ENCODE measurements at places on chromosomes 12 and 14.

GRCh38 chr12:98870504-98870903 is 225.4 kb downstream of the APAF1 start:
- no peak for DNase-seq

DNA sequence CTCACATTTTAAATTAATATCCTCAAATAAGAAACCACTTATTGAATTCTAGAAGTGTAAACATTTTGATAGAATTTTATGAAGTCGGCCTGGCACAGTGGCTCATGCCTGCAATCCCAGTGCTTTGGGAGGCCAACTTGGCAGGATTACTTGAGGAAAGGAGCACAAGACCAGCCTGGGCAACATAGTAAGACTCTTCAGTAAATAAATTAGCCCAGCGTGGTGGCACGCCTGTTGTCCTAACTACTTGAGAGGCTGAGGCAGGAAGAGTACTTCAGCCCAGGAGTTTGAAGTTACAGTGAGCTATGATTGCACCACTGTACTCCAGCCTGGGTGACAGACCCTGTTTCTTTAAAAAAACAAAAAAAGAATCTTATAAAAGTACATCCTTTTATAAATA is 8.9 kb upstream of the ZNF410 start:
- no peak for DNase-seq

DNA sequence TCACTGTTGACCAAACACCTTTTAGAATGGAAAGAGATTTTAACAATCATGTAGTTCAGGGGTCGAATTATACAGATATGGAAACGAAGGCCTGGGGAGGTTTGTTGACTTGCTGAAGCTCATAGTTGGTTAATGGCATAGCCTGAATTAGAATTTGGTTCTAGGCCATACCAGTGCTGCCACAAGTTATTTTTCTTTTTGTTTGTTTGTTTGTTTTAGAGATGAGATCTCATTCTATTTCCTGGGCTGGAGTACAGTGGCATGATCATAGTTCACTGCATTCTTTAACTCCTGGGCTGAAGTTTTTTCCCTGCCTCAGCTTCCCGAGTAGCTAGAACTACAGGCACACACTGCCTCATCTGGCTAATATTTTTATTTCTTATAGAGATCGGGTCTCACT is 25.4 kb upstream of the ALG10B start:
- no peak for DNase-seq

- DNase-seq: no peak
These were observed 33.4 kb upstream of the DCN start for GRCh38 chr12:91215940-91216454.

- no peak for DNase-seq
These were observed 2.8 kb downstream of the RAPGEF3 start for GRCh38 chr12:47755655-47756562.

DNA sequence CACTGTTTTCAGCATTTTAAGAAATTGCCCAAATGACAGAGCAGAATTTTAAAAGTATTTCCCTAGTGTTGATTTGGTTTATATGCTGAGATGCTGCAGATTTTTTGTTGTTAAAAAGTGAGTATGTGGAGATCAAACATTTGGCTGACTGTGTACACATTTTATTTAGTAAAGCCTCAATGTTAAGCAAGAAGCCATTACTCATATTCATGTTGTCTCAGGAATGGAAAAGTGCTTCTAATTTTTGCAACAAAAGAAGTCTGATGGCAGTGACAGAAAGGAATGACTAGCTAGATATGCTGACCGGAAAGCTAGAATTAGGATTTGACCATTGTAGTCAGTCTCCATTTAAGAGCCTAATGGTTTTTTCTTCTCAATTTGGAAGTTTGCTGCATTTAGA is 22.5 kb downstream of the SLC38A6 start:
- DNase-seq: no peak

GRCh38 chr12:49552014-49552413 is 13.2 kb downstream of the KCNH3 start:
- DNase-seq: no peak

GRCh38 chr14:61512026-61512834 is 183.1 kb upstream of the HIF1A start:
- DNase-seq: no peak

DNA sequence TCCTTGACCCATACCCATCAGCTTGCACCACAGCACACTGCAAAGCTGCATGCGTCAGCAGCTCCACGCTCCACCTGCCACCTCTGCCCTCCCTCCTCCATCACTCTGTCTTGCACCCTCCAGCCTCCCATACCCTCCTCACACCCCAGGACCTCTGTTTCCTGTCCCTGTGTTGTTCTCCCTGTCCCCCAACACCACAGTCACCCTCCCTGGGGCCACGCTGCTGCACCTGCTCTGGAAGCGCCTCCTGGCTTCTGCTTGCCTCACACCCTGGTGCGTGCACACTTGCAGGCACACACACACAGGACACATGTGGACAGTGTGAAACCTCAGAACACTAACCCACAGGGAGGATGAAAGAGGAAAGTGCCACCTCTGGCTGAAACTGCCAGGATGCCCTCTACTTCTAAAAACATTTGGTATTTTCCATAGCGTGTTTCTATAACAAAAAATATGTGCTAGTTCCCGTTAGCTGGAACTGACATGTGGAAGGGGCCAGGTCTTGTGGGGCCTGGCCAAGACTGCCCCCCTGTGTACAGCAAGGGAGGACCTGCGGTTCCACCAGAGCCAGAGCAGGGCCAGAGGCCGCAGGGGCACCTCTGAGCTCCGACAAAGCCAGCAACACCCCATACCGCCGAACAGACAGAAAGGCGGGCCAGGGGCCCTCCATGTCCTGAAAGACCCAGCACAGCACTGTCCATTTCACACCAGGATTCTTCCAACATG is 10.0 kb downstream of the BRF1 start:
- no peak for DNase-seq

DNA sequence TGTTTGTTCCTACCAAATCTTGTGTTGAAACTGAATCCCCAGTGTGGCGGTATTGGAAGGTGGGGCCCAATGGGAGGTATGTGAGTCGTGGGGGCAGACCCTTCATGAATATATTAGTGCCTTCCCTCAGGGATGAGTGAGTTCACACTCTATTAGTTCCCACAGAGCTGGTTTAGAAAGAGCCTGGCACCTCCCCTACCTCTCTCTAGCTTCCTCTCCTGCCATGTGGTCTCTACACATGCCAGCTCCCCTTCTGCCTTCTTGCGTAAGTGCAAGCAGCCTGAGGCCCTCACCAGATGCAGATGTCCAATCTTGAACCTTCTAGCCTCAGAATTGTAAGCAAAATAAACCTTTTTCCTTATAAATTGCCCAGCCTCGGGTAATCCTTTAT is 105.8 kb downstream of the SPTSSA start:
- no peak for DNase-seq

- no peak for DNase-seq
These were observed 81.6 kb downstream of the PTGER2 start for GRCh38 chr14:52395728-52396127.

GRCh38 chr12:26690601-26691000 is 142.4 kb downstream of the ITPR2 start:
- DNase-seq: no peak

DNA sequence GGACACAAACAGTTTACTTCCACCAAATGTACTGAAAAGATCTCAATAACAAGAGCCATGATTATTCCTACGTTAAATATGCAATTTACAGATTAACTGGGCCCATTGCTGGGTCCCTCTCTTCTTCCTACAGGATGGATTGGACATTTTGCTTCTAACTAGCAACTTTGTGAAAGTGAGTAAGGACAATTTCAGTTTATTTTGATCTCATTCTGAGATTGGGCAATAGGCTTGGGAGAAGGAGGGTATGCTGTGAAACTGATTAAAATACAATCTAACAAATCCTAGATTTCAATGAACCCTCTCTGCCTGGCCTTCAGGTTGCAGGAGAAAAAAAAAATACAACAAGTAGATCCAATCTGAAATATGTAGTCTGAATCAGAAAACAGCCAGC is 121.5 kb downstream of the PRKD1 start:
- no peak for DNase-seq

DNA sequence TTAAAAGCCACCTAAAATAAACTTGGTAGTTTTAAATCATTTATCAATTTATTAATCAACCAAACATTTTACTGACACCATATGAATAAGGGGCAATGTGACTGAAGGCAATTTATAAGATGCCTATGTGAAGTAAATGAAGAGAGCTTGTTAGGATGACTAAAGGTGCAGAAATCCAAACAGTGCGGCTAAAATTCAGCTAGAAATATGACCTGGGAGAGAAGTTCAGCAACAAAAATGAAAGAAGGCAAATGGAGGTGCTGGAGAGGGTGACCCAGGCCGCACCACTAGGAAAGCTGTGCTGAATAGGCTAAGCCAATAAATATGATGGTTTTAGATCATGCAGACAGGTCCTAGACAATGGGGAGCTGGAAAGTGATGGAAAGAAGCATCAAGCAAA is 403.7 kb downstream of the BTG1 start:
- DNase-seq: no peak

DNA sequence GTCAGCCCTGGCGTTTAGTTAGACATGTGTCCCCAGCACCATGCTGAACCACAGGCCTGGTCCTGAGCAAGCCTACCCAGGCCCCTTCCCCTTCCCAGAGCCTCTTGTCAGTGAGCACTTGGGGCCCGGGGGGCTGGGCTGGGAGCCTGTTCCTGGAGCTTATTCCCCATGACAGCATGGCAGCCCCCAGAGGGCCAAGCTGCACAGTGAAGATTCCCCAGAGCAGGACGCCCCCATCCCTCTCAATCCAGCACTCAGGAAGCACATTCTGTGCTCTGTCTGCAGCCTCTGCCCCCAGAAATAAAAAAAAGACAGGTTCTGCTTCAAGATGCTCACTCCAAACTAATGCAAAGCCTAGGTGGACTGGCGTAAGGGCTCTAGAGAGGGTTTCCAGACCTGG is 117.3 kb downstream of the LGMN start:
- DNase-seq: no peak

GRCh38 chr12:818733-819132 is 66.4 kb downstream of the WNK1 start:
- DNase-seq: no peak

DNA sequence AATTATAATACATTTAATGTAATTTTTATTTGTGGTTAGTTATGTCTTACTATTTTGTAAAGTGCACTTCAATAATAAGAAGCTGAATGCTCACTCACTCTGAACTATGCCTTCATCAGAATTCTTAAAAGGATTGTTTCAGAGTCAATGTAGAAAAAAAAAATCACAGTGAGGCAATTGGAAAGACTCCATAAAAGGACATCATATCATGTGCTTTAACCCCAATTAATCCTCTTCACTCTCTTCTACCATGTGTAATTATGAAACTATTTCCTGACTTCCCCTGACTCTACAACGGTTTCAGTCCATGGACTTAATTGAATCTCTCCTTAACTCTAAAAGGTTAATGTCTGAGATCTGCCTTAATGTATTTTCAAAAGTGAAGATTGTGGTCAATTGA is 250.4 kb upstream of the ALG10 start:
- DNase-seq: no peak

- no peak for DNase-seq
These were observed 94.6 kb downstream of the DACT1 start for GRCh38 chr14:58732387-58732786.

DNA sequence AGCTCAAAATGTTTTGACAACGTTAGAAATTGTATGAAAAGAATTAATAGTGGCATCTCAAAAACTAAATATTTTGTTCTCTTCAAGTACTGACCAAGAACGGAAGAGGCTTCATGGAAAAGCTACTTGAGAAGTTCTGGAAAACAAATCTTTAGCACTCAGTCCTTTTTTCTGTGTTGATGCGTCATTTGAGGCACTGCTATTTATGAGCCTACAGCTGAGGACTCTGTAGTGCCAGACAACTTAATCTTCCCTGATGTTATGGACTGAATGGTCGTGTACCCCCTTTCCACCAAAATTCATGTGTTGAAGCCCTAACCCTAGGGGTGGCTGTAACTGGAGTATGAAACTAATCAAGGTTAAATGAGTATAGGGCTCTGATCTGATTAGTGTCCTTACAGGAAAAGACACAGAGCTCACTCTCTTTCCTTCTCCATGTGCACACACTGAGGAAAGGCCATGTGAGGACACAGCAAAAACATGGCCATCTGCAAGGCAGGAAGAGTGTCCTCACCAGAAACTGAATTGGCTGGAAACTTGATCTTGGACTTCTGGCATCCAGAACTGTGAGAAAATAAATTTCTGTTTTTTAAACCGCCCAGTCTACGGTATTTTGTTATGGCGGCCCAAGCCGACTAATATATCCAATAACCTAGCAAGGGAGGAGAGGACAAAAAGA is 337.0 kb upstream of the CLEC14A start:
- DNase-seq: no peak

- no peak for DNase-seq
These were observed 44.4 kb downstream of the AEBP2 start for GRCh38 chr12:19483727-19484126.

GRCh38 chr14:93042968-93043940 is 72.5 kb downstream of the ITPK1 start:
- no peak for DNase-seq

GRCh38 chr12:121444842-121445202 is 44.9 kb downstream of the RNF34 start:
- DNase-seq: no peak

All from neural crest cell (in vitro differentiated cells).